ENCODE measurements at places on chromosomes 2 and 18.

DNA sequence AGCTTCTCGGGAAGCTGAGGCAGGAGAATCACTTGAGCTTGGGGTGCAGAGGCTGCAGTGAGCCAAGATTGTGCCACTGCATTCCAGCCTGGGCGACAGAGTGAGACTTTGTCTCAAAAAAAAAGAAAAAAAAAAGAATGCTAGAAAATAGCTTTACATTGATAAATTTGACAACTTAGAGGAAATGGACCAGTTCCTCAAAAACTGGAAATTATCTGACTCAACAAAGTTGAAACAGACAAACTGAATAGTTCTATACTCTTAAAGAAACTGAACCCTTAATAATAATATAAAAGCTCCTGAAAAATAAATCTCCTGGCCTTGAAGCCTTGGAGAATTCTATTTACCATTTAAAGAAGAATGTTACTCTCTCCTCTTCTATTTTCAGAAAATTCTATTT lies 151.0 kb upstream of the BCL2L11 start:
- no peak for DNase-seq

DNA sequence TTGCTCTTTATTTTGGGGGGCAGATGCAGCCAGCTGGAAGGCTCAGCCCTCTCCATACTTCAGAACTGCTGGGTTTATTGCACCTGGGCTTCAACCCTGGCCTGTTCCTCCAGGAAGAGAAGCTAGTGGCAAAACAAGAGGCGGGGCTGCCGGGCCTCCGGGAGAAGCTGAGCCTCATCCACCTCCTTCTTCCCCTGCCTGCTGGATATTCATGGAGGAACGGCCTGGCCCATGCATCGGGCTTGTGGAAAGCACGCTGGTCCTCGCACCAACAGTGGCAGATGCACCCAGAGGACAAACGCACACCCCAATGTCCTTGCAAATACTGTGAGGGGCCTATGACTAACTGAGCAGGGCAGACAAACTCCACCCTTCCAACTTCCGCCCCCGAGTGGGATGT lies 30.6 kb downstream of the FAM178B start:
- DNase-seq: no peak

- no peak for DNase-seq
Observed at GRCh38 chr18:57466745-57467409, 31.7 kb downstream of the ONECUT2 start.

DNA sequence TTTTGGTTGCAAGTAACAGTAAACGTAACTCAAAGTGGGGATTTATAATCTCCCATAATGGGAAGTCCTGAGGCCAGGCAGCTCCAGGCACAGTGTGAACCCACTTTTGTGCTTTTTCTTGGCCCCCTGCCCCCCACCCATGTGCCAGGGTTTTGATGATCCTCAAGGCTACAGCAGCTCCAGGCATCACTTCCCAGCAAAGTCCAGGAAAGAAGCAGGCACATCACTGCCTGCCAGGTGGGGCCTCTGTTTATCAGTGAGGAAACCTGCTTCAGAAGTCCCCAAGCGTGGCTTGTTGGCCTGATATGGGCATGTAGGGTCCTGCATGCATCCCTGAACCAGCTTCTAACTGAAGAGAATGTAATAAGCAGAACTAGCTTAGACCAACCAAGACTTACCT lies 299.2 kb upstream of the SKOR2 start:
- no peak for DNase-seq

- DNase-seq: no peak
Observed at GRCh38 chr2:53964257-53964952, 6.4 kb downstream of the PSME4 start.

DNA sequence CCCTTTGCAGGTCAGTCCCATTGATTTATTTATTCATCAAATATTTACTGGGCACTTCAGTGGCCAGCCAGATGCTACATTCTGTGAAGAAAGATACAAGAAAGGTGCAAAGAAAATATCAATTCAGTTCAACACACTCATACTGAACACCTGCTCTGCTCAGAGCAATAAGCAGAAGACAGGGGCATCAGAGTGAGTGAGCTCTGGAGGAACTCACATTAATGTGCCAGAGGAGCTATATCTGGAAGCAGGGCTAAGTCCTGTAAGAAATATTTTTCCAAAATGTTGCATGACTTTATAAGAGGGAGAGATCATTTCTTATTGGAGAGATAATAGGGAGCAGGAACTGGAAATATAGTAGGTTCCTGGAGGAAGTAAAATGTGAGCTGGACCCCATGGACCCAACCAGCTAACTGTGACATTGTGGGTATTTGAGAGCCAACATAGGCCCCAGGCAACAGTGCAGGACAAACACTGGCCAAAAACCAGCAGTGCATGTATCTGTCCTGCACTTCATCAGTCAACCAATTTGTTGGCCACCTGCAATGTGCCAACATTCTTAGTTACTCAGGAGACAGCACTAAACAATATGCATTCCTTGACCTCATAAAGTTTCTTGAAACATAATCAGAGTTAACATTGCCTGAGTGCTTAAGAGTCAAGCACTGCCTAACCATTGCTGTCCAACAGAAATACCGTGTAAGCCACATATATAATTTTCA lies 102.7 kb upstream of the PTPRM start:
- no peak for DNase-seq

DNA sequence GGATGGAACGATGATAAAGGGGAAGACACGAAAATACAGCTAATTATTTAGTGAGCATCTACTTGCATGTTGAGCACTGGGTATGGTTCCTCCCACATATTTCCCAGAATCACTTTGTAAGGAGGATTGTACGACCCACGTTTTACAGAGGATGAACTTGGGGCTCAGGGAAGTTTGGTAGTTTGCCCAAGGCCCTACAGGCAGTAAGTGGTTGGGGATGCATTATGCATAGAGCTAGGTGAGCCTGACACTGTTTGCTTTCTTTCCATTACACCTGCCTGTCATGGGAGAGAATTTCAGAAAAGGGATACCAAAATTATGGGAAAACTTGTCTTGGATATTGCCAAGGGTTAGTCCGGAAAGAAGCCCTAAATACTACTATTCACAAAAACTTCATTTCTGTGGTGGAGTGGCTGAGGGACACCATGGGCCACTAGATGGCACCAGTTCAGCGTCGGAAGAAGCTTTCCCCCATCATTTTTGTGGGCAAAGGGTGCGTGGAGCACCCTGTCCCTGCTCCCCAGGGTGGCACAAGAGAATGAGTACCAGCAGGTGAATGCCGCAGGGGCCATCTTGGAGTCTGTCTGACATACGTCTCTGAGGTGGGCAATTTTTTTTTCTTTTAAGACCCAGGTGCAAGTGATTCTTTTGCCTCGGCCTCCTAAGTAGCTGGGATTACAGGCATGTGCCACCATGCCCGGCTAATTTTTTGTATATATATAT lies 23.5 kb upstream of the C18orf32 start:
- DNase-seq: peak; percentile 27

GRCh38 chr2:113175736-113176695 lies 2.2 kb downstream of the PSD4 start:
- no peak for DNase-seq

DNA sequence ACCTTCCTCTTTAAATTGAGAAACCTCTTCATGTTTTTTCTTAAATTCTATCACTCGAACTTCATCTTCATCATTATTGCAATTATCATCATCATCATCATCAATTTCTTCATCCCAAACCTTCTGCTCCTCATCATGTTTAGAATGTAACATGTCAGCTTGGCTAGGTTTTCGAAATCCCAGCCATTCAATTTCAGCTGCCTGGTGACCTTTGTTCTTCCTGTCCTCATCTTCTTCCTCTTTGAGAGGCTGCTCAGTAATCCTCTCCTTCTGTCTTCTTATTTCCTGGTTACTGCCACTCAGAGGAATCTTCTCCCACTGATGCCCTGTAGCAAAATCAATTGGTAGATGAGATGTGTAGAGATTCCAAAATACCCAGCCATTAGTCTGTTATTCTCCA lies 4.2 kb downstream of the ERMN start:
- no peak for DNase-seq

Measured in stimulated activated CD8-positive, alpha-beta memory T cell treated with anti-CD3 and anti-CD28 coated beads, Interleukin-2, amount 100 ng/mL, for 48 hours (primary cell).